ENCODE measurements at places on chromosomes 5 and 9. TPM values are rescaled to one million over a fixed set of nuclear protein-coding genes. Genes with fewer than 3 reads are reported as not detected.

The CRB2 gene
- total RNA-seq, result 2.3 TPM

The PCDHB4 gene
- total RNA-seq, result 0.59 TPM

The ADAMTS16 gene
- total RNA-seq, result under 0.01 TPM

The CDKN2B gene
- total RNA-seq, result 1.8 TPM

The SVEP1 gene
- total RNA-seq, result 62.6 TPM

The IL7R gene
- 4.1 TPM for total RNA-seq

The LCN15 gene
- total RNA-seq, result not detected

The TAF11L10 gene
- not detected for total RNA-seq

The PCDHB13 gene
- total RNA-seq, result 26.1 TPM

The TRPM3 gene
- total RNA-seq, result 2.1 TPM

GRCh38 chr5:13115476-13115875 is 829.0 kb downstream of the DNAH5 start:
- H3K27ac ChIP-seq, result no peak overlapping the region
- no peaks in the 10 kb centered on the region for H3K4me1 ChIP-seq
- no peaks in the 10 kb centered on the region for H3K27me3 ChIP-seq
- DNase-seq, result no peak

DNA sequence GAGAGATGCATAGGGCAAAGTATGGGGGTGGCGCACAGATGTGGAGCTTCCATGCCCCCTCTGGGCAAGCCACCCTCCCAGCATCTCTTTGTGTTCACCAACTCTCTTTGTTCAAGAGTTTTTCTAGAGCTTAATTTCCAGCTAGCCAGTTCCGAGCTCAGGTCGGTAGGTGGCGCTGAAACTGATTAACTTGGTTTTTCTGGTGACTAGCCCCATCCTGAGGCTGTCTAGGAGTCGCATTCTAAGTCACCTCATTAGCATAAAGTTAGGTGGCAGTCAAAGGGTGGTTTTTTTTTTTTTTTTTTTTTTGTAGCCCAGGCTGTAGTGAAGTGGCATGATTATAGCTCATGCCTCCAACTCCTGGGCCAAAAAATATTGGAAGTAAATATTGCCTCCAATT is 476.4 kb downstream of the KDM4C start:
- H3K27ac ChIP-seq, result no peak overlapping the region
- no peak overlapping the region for H3K4me3 ChIP-seq
- DNase-seq, result no peak
- H3K27me3 ChIP-seq, result no peaks in the 10 kb centered on the region

DNA sequence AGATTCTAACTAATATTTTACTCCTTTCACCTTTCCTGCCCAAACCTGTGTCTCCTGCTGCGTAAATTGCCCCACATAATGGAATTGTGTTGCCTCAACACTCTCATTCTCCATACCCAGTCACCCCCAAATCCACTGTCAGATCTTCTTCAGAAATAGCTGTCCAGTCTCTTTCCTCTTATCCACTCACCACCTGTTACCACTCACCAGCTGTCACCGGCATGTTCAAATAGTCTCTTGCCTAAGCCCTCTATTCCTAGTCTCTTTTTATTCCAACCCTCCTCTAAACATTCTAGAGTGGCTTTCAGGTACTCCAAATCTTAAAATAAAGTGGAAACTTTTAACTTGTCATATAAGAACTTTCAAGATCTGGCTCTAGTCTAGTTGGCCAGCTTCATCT is 262.0 kb upstream of the FBXL7 start:
- H3K36me3 ChIP-seq, result no peaks in the 10 kb centered on the region
- H3K4me3 ChIP-seq, result no peak overlapping the region
- no peaks in the 10 kb centered on the region for H3K27me3 ChIP-seq
- H3K27ac ChIP-seq, result no peak overlapping the region
- no peak for DNase-seq
- H3K4me1 ChIP-seq, result no peaks in the 10 kb centered on the region

DNA sequence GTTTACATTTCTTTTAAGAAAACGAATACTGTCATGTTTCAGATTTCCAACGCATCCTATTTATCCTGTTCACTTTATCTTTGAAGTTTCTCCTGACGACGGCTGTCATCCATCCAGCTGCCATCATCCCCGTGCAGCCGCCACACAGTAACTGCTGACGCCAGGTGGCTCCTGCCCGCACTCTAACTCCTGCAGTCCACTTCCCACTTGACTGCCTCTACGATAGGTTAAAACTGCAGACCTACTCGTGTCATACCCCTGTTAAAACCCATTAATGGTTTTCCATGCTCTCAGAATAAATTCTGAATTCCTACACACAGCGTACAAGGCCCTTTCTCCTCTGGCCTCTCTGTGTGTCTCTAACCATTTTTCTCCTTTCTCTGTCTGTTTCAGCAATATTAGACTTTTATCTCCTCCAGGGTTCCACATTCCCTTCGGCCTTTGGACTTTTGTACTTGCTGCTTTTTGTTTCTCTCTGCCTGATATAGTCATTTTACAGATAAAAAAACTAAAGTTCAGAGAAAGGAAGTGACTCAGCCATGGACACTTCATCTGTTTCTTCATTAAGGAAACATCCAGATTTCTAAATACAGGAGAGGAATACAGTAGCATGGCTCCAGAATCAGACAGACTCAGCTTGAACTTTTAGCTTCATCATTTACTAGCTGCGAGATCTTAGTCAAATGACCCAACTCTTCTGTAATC is 84.9 kb downstream of the ADAMTS12 start:
- no peak for DNase-seq
- H3K27ac ChIP-seq, result no peak overlapping the region
- H3K36me3 ChIP-seq, result no peaks in the 10 kb centered on the region
- no peaks in the 10 kb centered on the region for H3K27me3 ChIP-seq
- H3K4me1 ChIP-seq, result no peaks in the 10 kb centered on the region
- H3K4me3 ChIP-seq, result no peak overlapping the region

GRCh38 chr9:13608451-13608850 is 329.0 kb upstream of the MPDZ start:
- H3K36me3 ChIP-seq, result no peaks in the 10 kb centered on the region
- peak overlapping the region; percentile 63 for H3K27ac ChIP-seq
- H3K4me3 ChIP-seq, result no peak overlapping the region
- H3K27me3 ChIP-seq, result no peaks in the 10 kb centered on the region
- no peak for DNase-seq

- H3K27ac ChIP-seq, result no peak overlapping the region
- DNase-seq, result no peak
- H3K36me3 ChIP-seq, result no peaks in the 10 kb centered on the region
Observed at GRCh38 chr5:133366438-133366837, 245.9 kb downstream of the FSTL4 start.

GRCh38 chr5:139210585-139210984 is 12.4 kb upstream of the SIL1 start:
- no peak overlapping the region for H3K27ac ChIP-seq
- H3K36me3 ChIP-seq, result no peaks in the 10 kb centered on the region
- no peaks in the 10 kb centered on the region for H3K4me1 ChIP-seq
- H3K27me3 ChIP-seq, result no peaks in the 10 kb centered on the region

GRCh38 chr9:129617167-129617566 is 3.7 kb downstream of the C9orf50 start:
- no peaks in the 10 kb centered on the region for H3K36me3 ChIP-seq
- H3K4me1 ChIP-seq, result no peaks in the 10 kb centered on the region
- no peaks in the 10 kb centered on the region for H3K27me3 ChIP-seq

GRCh38 chr9:112245126-112245525 is 70.0 kb upstream of the SUSD1 start:
- no peaks in the 10 kb centered on the region for H3K36me3 ChIP-seq
- H3K27me3 ChIP-seq, result no peaks in the 10 kb centered on the region
- no peak overlapping the region for H3K4me3 ChIP-seq
- no peak for DNase-seq
- H3K27ac ChIP-seq, result no peak overlapping the region
- no peaks in the 10 kb centered on the region for H3K4me1 ChIP-seq

DNA sequence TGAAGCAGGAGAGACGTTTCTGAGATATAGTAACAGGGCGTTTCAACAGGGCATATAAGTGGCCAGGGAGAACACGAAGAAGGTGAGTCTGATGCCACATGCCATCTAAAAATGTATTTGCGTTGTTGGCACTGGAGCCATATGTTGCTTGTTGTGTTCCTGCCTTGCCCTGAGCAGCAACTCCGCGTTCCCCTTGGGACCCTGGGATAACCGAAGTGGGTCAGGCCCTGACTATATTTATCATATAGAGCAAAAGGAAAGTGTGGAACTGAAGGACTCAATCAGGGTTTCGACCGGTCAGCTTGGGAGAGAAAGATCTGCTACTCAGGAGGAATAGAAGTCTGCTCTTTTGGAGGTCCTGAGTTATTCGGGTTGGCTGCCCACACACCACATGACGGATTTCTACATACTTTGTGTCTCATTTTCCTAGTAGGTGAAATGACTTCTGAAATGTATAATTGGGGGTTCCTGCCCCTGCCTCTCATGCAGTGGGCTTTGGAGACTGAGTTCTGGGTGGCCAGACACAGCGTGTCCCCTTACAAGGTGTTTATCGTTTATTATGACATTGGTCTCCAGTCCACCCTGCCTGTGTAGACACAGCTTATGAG is 3.0 kb downstream of the STC2 start:
- H3K4me3 ChIP-seq, result no peak overlapping the region
- DNase-seq, result no peak
- H3K36me3 ChIP-seq, result no peaks in the 10 kb centered on the region
- H3K4me1 ChIP-seq, result no peaks in the 10 kb centered on the region
- H3K27ac ChIP-seq, result no peak overlapping the region

DNA sequence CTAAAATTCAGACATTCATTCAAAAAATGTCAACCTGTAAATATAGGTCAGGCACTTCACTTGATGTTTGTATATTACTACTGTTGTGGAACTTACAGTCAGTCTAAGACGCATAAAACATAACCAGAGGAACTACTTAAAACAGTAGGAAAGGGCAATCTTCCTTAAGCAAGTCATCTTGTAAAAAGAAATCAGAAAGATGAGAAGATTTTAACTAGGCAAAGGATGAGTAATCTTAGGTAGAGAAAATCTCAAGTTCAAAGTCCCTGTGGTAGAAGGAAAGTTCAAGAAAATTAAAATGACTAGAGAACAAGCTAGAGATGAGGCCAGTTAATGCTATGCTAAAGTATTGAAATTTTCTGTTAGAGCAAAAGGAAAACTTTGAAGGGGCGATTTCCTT is 152.4 kb downstream of the RAPGEF6 start:
- no peak overlapping the region for H3K4me3 ChIP-seq
- H3K27me3 ChIP-seq, result no peaks in the 10 kb centered on the region
- no peak for DNase-seq
- H3K27ac ChIP-seq, result no peak overlapping the region
- H3K36me3 ChIP-seq, result no peaks in the 10 kb centered on the region

DNA sequence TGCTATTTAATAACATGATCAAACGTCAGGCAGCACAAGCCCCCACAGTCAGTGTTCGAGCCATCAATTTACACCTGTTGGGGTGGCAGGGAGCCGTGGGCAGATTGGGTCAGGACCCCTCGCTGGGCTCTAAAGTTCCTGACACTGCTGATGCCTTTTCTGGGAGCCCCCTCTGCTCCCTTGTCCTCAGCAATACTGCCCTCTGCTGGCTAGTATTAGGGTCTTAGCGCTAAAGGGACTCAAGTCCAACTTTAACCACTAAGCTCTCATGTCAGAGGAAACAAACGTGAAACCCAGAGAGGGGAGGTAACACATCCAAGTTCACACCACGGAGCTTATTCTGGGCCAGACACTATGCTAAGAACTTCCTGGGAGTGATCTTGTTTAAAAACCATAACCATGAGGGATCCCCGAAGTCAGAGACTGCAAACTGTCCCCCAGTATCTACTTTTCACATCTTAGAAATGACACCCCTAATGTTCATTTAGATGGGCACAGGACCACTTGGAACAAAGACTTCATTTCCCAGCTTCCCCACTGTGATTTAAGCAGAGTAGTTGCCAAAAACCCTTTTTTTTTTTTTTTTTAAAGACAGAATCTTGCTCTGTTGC is 20.4 kb downstream of the ANKS6 start:
- no peaks in the 10 kb centered on the region for H3K4me1 ChIP-seq
- no peak overlapping the region for H3K27ac ChIP-seq
- no peak overlapping the region for H3K4me3 ChIP-seq
- H3K36me3 ChIP-seq, result no peaks in the 10 kb centered on the region
- DNase-seq, result peak; percentile 34
- no peaks in the 10 kb centered on the region for H3K27me3 ChIP-seq

DNA sequence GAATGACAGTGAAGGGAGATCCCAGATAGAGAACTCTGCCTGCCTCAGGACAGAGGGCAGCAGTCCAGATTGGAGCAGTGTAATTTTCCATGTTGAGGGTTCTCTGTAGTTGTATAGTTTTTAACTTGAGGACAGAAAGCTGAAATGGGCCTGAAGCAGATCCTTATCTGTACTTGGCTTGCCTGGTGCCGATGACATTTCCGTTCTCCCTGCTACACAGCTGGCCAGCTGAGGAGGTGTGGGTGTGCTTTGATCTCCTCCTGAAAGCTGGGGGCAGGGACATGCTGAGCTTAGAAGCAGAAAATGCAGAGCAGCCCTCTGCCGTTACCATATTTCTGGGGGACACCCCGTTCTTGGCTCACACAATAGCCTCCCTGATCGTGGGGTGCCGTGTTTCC is 10.5 kb downstream of the GLRX start:
- H3K4me1 ChIP-seq, result no peaks in the 10 kb centered on the region
- no peaks in the 10 kb centered on the region for H3K36me3 ChIP-seq
- H3K27me3 ChIP-seq, result no peaks in the 10 kb centered on the region
- peak; percentile 41 for DNase-seq
- H3K27ac ChIP-seq, result no peak overlapping the region

DNA sequence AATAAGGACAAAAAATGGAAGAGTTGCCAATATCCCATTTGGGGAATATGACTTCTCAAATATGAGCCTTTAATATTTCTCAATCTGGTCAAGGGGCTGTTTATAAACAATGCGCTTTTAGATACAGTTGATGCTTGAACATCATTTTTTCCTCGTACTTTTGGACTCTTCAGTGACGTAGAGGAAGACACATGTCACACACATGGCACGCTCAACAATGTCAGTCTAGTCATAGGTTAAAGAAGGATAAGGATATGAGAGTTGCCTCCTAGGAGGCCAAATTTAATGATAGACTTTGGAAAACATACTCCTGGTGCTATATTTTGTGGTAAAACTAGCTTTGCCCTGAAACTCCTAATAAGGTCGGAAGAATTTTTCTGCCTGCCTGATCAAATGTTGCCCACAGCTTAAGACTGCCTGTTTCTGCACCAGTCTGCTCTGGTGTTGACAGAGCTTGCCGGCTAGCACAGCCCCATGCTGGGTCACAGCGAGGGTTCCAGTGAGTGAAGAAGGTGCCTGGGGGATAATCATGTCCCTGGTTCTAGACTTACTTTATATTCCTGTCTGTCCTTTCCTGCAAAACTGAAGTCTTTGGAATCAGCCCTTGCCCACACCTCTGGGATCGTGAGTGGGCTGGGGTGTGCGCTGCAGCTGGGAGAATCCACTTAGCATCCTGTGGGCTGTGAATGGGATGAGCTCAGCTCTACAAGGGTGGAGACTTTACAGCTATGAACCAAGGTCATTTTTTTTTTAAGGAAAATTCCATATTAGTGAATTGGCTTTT is 230.8 kb upstream of the IRX4 start:
- no peaks in the 10 kb centered on the region for H3K27me3 ChIP-seq
- DNase-seq, result no peak
- H3K36me3 ChIP-seq, result no peaks in the 10 kb centered on the region
- no peak overlapping the region for H3K27ac ChIP-seq

- DNase-seq, result no peak
- H3K27ac ChIP-seq, result no peak overlapping the region
- H3K4me1 ChIP-seq, result no peaks in the 10 kb centered on the region
- H3K4me3 ChIP-seq, result no peak overlapping the region
- no peaks in the 10 kb centered on the region for H3K36me3 ChIP-seq
Observed at GRCh38 chr9:114494776-114495569, 10.3 kb downstream of the WHRN start.

GRCh38 chr9:105877721-105878120 is 183.4 kb downstream of the TMEM38B start:
- no peak overlapping the region for H3K4me3 ChIP-seq
- no peaks in the 10 kb centered on the region for H3K36me3 ChIP-seq
- no peaks in the 10 kb centered on the region for H3K27me3 ChIP-seq
- H3K4me1 ChIP-seq, result no peaks in the 10 kb centered on the region
- H3K27ac ChIP-seq, result no peak overlapping the region

All from uterus (tissue), 4 donors.